Vagina (tissue), 2 donors: ENCODE measurements at places on chromosomes 13 and 19.

DNA sequence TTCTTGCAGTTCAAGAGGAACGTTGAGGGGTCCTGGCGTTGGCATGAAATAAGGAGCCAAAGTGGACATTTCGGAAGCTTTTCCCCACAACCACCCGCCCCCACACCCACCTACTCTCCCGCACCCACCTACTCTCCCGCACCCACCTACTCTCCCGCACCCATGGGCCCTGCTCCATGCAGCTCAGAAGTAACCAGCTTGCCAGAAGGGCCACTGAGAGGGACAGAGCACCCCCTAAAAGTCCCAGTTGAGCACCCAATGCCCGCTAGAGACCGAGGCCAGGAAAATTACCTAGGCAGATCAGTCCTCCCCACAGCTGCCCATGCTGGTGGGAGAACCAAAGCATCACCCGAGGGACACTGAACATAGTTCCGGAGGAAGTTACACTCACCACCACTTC, 11.8 kb downstream of the VSTM2B start:
- DNase-seq = no peak
- H3K36me3 ChIP-seq = no peaks in the 10 kb centered on the region
- no peaks in the 10 kb centered on the region for H3K4me1 ChIP-seq
- H3K27me3 ChIP-seq = no peaks in the 10 kb centered on the region
- H3K4me3 ChIP-seq = no peak overlapping the region

GRCh38 chr13:114107686-114108081, 24.7 kb downstream of the RASA3 start:
- no peak overlapping the region for H3K4me3 ChIP-seq
- H3K27me3 ChIP-seq = no peaks in the 10 kb centered on the region
- H3K4me1 ChIP-seq = peaks cover 41% of the 10 kb centered on the region
- DNase-seq = no peak
- no peaks in the 10 kb centered on the region for H3K36me3 ChIP-seq
- no peak overlapping the region for H3K27ac ChIP-seq

GRCh38 chr13:48978942-48979601, 3.4 kb downstream of the FNDC3A start:
- H3K36me3 ChIP-seq = no peaks in the 10 kb centered on the region
- H3K4me3 ChIP-seq = no peak overlapping the region
- no peak for DNase-seq
- H3K27me3 ChIP-seq = no peaks in the 10 kb centered on the region

- H3K4me3 ChIP-seq = no peak overlapping the region
- H3K27me3 ChIP-seq = no peaks in the 10 kb centered on the region
- H3K4me1 ChIP-seq = no peaks in the 10 kb centered on the region
- H3K36me3 ChIP-seq = no peaks in the 10 kb centered on the region
Measured at GRCh38 chr13:105428811-105429210, 1106.7 kb downstream of the EFNB2 start.

- DNase-seq = no peak
- no peaks in the 10 kb centered on the region for H3K4me1 ChIP-seq
- no peak overlapping the region for H3K4me3 ChIP-seq
- no peak overlapping the region for H3K27ac ChIP-seq
- H3K27me3 ChIP-seq = no peaks in the 10 kb centered on the region
Measured at GRCh38 chr13:52838433-52839107, 9.9 kb downstream of the PCDH8 start.

- H3K4me3 ChIP-seq = no peak overlapping the region
- no peaks in the 10 kb centered on the region for H3K36me3 ChIP-seq
- H3K27me3 ChIP-seq = no peaks in the 10 kb centered on the region
Measured at GRCh38 chr13:113999618-113999910, 25.7 kb upstream of the C13orf46 start.

- H3K4me3 ChIP-seq = peak overlapping the region; percentile 37
- H3K27ac ChIP-seq = peak overlapping the region; percentile 1
- H3K36me3 ChIP-seq = peaks cover 3% of the 10 kb centered on the region
- H3K27me3 ChIP-seq = no peaks in the 10 kb centered on the region
Measured at GRCh38 chr19:49889687-49890348, 6.9 kb downstream of the IL4I1 start.

GRCh38 chr13:85503797-85504196, 295.4 kb downstream of the SLITRK6 start:
- H3K4me1 ChIP-seq = no peaks in the 10 kb centered on the region
- H3K27ac ChIP-seq = no peak overlapping the region
- no peaks in the 10 kb centered on the region for H3K27me3 ChIP-seq
- H3K4me3 ChIP-seq = no peak overlapping the region
- H3K36me3 ChIP-seq = no peaks in the 10 kb centered on the region

GRCh38 chr19:30692181-30692811, 320.1 kb downstream of the ZNF536 start:
- no peaks in the 10 kb centered on the region for H3K27me3 ChIP-seq
- H3K4me3 ChIP-seq = peak overlapping the region; percentile 34
- H3K4me1 ChIP-seq = peaks cover 9% of the 10 kb centered on the region
- peak overlapping the region; percentile 60 for H3K27ac ChIP-seq

GRCh38 chr13:83563499-83563898, 318.8 kb downstream of the SLITRK1 start:
- DNase-seq = no peak
- H3K36me3 ChIP-seq = no peaks in the 10 kb centered on the region
- no peak overlapping the region for H3K4me3 ChIP-seq
- no peaks in the 10 kb centered on the region for H3K4me1 ChIP-seq

DNA sequence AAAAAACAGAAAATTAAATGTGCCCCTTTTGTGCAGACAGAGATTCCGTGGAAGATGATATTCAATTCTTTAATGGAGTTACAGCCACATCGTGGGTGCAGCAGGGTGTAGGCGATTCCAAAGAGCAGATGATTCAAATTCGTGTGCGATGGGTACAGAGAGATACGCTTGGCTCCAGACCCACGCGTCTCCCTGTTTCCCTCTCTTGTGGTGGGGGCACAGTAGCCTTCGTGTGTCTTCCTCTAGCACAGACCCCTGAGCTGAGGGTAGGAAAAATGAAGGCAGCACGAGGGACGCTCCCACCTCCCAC, 4.8 kb downstream of the TSPAN16 start:
- DNase-seq = no peak
- no peak overlapping the region for H3K4me3 ChIP-seq
- H3K36me3 ChIP-seq = no peaks in the 10 kb centered on the region

- no peak for DNase-seq
- no peak overlapping the region for H3K27ac ChIP-seq
- H3K36me3 ChIP-seq = no peaks in the 10 kb centered on the region
- H3K4me1 ChIP-seq = peaks cover 12% of the 10 kb centered on the region
Measured at GRCh38 chr19:38417146-38417543, 8.9 kb downstream of the RASGRP4 start.

- no peak overlapping the region for H3K4me3 ChIP-seq
- no peaks in the 10 kb centered on the region for H3K4me1 ChIP-seq
- no peaks in the 10 kb centered on the region for H3K36me3 ChIP-seq
Measured at GRCh38 chr19:32611161-32611560, 30.2 kb downstream of the PDCD5 start.

- peak overlapping the region; percentile 27 for H3K4me3 ChIP-seq
- H3K36me3 ChIP-seq = no peaks in the 10 kb centered on the region
- peaks cover 41% of the 10 kb centered on the region for H3K4me1 ChIP-seq
- DNase-seq = no peak
- no peaks in the 10 kb centered on the region for H3K27me3 ChIP-seq
Measured at GRCh38 chr19:50333737-50334617, 4.8 kb upstream of the KCNC3 start.
